ENCODE measurements at places on chromosomes 11 and 22. TPM values are rescaled to one million over a fixed set of nuclear protein-coding genes. Genes with fewer than 3 reads are reported as not detected.

The MB gene
- total RNA-seq: 17,299 TPM

The TBX10 gene
- total RNA-seq: 0.37 TPM

The ANO5 gene
- total RNA-seq: 78.5 TPM

The SLC5A1 gene
- 223 TPM for total RNA-seq

The OR10D3 gene
- not detected for total RNA-seq

The APOL1 gene
- total RNA-seq: 17.6 TPM

The WBP2NL gene
- 0.47 TPM for total RNA-seq

The ARHGAP32 gene
- 5.3 TPM for total RNA-seq

The PGA5 gene
- 0.40 TPM for total RNA-seq

The MOV10L1 gene
- total RNA-seq: 0.22 TPM

The CYP2D6 gene
- total RNA-seq: not detected

The SCGB2A2 gene
- total RNA-seq: not detected

The GAS2 gene
- total RNA-seq: 13.0 TPM

The SMTNL1 gene
- not detected for total RNA-seq

The CCDC89 gene
- total RNA-seq: 0.30 TPM

The C22orf15 gene
- not detected for total RNA-seq

All from left ventricle myocardium superior (tissue), 1 donor.